Right cardiac atrium (tissue), 5 donors: ENCODE measurements at places on chromosomes 3 and 15. TPM values are rescaled to one million over a fixed set of nuclear protein-coding genes. Genes with fewer than 3 reads are reported as not detected.

DNA sequence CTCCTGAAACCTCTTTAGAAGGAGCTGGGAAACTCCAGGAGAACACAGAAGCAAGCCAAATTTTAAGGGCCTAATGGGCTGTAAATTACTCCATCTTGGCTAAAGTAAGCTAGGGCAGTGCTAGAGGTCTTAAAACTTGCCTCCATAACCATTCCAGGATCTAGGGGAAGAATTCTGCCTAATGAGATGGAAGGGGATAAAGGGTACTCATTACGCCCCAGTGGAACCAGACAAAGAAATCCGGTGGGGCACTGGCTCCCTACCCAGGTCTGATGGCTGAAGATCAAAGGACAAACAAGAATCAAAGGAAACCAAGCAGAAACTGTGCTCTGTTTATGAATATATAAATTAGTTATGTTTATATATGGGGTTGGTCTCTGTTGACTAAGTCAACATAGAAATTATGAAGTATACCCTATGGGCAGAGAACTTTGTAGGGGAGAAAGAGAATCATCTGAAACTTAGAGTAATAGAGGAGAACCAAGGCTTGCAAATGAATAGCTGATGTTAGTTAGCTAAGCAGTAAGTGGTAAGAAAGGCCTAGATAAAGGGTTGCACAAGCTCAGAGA is 57.8 kb downstream of the NCEH1 start:
- DNase-seq, result no peak

DNA sequence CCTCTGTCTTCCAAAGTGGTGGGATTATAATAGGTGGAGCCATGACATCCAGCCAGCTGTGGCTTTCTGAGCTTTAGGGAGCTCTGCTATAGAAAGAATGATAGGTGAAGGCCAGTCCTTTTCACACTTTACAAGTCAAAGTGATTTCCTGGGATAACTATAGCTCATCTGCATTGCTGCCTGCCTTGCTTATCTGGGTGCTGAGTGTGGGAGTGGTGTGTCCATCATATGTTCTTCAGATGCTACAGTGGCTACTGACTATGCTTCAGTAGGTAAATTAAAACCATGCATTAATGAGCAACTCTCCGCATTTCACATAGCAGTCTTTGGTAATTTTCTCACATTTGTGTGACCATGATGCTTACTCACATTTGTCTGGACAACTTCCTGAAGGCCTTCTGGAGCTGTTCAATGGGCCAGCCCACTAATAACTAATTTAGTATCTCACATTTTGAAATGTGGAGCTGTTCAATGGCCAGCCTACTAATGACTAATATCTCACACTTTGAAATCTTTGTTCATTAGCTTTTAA is 23.4 kb downstream of the RHOA start:
- DNase-seq, result no peak

DNA sequence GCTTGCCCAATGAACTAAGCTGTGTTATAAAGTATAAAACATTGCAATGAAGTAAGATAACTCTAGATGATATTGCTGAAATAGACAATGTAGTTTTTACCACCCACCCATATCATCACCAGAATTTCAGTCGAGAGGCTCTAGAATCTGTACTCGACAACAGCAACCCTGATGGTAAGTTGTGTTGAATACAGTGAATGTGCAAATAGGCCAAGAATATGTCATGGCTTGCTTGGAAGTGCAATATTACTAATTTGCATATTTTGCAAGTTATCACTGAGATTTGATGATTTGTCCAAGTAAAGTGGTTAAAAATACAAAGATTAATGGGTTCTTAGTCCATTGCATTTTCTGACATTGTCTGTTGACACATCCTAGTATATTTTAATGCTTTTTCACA is 90.6 kb upstream of the TUSC7 start:
- DNase-seq, result no peak

DNA sequence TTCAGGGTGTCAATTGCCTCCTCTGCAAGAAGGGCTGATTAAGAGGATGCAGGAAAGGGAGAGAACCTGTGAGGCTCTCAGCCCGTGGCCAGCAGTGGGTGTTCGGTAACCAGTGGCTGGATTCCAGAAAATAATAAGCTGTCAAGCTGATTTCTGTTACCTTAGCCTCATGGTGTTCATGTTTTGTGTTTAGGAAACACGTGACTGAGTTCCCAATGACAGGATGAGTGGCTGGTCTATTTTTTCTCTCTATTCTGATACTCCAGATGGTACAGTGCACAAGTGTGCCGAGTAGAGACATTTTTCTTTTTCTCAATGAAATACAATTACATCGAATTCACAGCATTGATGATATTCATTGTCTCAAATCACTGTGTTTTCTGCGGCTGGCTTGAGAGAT is 43.6 kb downstream of the EDEM1 start:
- no peak for DNase-seq

GRCh38 chr15:58453931-58454793 is 22.4 kb downstream of the LIPC start:
- no peak for DNase-seq

DNA sequence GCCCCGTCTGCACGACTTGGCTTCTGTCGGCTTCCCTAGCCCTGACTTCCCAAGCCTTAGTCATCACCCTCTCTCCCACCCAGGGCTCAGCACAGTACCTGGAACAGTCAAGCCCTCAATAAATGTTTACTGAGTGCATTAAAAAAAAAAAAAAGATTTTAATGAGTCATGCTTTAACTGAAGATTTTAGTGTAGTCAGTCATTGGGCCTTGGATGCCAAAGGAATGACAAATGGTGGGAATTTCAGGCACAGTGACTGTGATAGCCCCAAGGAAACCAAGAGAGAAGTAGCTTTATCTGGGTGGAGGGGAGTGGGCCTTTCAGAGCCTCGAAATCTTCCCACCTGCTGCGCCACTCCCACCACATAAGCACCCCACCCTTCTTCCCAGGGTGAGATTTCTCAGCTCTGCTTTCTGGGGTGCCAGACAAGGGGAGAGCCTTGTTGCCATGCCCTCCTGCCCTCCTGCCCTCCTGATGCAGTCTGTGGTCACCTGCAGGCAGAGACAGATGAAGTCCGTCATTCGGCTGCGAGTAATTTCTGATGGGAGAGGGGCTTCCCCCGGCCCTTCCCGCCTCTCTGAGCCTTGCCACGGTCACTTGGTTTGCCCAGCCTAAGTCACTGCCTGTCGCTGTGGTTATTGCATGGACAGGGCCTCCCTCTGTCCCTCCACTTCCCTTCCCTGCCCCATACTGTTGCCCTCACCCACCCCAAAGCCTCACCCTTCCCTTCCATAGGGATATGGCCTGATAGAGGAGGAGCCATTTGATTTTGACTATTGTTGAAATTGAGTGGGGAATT is 41.8 kb downstream of the SMAD3 start:
- DNase-seq, result peak; percentile 75

GRCh38 chr3:63861306-63861705 is 2.3 kb downstream of the THOC7 start:
- no peak for DNase-seq

DNA sequence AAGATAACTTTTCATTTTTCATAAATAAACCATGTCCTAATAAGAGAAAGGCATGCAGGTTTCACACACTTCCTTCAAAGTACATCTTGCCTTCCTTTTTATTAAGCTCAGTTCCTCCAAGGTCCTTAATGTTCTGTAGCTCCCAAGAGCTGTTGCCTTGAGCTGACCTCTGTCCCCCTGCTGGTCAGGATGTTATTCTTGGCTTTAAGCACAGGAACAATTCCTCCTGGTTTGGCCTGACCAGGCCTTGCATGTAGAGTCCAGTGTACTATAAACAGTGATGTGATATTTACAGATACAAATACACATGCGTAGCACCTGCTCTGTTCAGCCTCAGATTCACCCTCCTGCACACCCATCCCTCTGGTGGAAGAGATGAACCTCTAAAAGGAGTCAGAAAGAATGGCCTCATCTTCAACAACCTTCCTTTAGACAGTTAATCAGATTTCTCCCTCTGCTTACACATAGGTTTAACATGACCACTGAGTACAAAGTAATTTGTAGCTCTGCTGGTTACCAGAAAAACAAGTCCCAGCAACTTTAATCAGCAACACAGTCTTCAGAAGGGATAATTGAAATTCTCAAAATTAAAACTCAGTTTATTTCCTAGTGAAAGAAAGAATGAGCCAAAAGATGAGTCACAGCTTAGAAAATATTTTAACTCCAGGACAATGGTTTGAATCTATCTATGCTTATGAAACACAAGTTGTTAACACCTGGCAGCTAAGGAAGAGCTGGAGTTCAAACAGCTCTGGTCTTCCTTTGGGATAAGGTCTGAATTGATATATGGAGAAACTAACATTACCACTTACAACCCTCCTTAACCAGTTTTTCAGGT is 46.5 kb downstream of the PTPN9 start:
- DNase-seq, result peak; percentile 83

GRCh38 chr3:65632414-65632813 is 406.3 kb downstream of the MAGI1 start:
- DNase-seq, result no peak

- no peak for DNase-seq
These were observed 197.6 kb upstream of the CFAP20DC start for GRCh38 chr3:59247402-59247841.

DNA sequence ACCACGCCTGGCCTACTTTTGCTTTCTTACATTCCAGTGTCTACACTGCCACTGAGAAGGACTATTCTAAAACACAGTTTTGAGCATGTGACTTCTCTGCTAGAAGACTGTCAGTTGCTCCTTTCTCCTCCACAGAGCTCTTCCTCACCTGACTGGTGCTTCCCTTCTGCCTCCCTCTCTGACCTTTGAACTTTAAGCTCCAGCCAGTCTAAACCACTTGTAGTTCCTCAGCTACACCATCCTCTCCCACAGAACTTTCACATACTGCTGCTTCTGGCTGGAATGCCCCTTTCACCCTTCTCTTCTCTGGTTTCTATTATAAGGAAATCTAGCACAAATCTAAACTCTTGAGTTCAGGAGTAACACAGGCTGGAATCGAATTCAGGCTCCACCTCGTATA is 9.1 kb downstream of the NCEH1 start:
- DNase-seq, result no peak

- DNase-seq, result no peak
These were observed 39.2 kb upstream of the SPSB4 start for GRCh38 chr3:141011997-141012262.

DNA sequence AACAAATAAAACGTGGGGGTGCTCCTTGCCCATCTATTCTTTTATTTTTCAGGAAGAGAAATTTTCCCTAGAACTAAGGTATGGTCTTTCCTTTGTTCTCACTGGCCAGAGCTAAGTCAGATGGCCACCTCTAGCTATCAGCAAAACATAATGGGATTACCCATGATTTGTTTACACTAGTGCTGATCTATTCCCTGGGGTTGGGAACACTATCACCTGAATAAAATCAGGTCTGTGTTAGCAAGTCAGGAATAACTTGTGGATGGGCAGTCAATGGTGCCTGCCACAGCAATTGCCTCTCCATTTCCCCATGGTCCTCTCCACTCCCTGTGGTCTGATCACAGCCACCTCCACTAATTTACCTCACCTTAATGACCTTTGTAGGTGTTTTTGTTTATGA is 181.7 kb upstream of the CADPS start:
- no peak for DNase-seq

DNA sequence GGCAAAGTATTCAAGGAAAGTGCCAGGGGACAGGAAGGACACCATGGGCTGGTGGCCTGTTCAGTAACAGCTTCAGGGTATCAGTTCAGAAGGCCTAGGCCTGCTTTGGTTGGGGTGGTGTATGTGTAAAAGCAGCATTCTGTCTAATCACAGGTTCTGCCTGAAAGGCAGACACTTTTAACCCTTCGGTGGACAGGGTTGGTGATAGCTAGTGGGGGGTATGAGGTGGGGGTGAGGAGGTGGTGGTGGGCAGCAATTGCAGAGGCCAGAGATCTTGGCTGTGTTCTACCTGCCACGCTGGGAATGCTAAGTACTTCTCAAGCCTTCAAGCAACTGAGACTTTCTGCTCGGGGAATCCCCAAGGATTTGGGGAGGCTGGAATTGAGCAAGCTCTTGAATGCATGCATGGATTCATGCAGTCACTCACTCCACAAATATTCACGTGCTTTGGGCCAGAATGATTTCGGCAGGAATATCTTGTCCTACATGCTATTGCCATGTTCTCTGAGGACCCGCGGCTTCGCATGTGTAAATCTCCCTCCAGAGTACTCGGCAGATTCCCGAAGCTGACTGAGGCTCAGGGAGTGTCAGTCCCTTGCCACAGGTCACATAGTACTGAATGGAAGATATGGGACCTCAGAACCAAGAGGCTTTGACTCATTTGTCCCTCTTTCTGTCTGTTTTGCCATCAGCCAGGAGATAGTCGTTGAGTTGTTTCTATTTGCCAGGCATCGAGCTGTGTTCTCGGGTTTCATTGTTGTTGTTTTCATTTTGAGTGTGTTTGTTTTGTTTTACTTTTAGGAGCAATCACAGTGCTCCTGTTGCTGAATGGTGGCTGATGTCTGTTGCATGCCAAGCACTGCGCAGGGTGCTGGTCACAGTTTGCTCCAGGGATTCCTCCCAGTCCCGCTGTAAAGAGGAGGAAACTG is 65.5 kb downstream of the SMAD3 start:
- DNase-seq, result peak; percentile 45

The LRTM1 gene
- not detected for total RNA-seq

The GPX1 gene
- 193 TPM for total RNA-seq

The CFAP91 gene
- 0.80 TPM for total RNA-seq

The KLHL40 gene
- total RNA-seq, result 1.6 TPM

The ACTR8 gene
- total RNA-seq, result 47.9 TPM

The FETUB gene
- not detected for total RNA-seq

The PHC3 gene
- 61.4 TPM for total RNA-seq
